ENCODE measurements at places on chromosomes 2 and 18.

DNA sequence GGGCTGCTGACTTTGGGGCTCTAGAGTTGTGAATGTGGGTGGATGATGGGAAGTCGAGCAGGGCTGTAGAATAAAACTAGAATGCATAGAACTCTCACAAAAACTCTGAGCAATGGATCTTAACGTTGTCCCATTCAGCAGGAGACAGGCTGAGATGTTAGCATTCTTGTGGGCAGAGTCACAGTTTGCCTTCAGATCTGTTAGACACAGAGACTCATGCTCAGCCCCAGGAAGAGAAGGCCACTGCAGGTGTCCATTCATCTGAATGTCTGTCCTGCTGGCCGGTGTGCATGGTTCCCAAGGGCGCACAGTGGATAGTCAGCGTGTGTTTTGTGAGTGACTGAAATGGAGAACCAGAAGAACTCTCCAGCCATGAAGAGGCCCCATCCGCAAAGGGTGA lies 111.3 kb downstream of the TSN start:
- DNase-seq: no peak

DNA sequence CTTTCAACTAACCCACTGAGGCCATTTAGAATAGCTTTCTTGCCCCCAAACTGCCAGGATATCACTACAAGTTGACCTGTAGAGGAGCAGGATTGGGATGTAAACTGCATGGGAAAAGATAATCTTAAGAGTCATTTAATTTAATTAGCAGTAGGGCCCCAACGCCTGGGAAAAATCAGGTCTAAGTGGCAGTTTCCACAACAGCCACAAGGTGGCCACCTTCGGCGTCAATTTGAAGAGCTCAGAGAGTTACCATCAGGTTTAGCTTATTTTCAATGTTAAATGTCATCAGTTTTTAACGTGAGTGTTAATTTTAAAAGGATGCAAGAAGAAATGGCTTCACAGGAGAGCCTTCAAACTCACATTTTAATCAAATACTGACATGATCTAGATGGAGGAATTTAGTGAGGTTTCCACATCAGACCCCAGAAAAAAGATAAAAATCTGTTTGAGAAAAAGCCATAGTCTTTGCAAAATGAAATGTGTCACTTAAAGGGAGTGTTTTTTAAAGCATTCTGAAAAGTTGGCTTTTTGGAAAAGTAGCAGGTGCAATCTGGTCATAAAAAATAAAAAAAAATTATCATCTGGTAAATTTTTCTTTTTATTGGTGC lies 77.3 kb upstream of the UPP2 start:
- peak; percentile 26 for DNase-seq

DNA sequence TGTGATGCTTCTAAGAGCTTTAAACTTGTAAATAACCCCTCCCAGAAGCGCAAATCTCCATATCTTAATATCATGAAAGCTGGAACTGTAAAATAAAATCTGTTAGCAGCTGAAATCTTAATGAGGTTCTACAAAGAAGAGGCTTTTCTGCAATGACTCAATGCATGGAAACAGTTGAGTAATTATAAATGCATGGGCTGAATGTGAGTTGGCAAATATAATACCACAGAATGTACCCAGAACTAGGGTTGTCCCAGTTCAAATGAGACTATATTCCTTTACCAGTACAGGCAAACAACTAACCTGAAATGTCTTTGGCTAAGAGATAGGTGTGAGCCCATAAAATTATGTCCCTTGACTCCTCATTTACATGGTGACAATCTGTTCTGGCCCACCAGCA lies 52.9 kb downstream of the SATB2 start:
- no peak for DNase-seq

DNA sequence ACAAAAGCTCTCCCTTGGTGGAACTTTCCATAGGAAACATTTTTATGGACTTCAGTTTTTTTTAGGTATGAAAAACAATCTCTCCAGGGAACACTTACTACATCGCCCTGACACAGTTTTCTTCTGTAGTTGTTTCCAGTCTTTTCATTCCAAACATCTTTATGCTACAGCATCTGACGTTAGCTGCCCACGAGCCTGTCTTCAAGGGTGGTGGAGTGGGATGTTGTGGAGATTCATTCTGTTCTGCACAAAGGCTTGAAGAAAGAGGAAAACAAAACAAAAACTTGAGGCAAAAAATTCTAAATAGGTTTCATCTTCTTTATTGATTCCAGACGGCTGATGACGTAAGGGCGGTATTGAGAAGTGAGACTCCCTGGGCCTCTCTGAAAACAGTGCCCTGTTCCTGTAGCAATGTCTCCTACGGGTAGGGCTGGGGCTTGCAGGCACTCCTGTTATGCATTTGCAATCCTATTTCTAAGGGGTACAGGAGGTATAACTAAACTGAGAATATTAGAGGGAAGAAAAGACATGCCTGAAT lies 375.0 kb downstream of the RNF144A start:
- no peak for DNase-seq

- DNase-seq: no peak
These were observed 50.6 kb downstream of the SLC9A4 start for GRCh38 chr2:102523651-102524050.

GRCh38 chr2:47270421-47270820 lies 115.3 kb upstream of the STPG4 start:
- no peak for DNase-seq
